Cardiac muscle cell (in vitro differentiated cells and primary cell): ENCODE measurements at places on chromosomes 13 and 19. TPM values are rescaled to one million over a fixed set of nuclear protein-coding genes. Genes with fewer than 3 reads are reported as not detected.

DNA sequence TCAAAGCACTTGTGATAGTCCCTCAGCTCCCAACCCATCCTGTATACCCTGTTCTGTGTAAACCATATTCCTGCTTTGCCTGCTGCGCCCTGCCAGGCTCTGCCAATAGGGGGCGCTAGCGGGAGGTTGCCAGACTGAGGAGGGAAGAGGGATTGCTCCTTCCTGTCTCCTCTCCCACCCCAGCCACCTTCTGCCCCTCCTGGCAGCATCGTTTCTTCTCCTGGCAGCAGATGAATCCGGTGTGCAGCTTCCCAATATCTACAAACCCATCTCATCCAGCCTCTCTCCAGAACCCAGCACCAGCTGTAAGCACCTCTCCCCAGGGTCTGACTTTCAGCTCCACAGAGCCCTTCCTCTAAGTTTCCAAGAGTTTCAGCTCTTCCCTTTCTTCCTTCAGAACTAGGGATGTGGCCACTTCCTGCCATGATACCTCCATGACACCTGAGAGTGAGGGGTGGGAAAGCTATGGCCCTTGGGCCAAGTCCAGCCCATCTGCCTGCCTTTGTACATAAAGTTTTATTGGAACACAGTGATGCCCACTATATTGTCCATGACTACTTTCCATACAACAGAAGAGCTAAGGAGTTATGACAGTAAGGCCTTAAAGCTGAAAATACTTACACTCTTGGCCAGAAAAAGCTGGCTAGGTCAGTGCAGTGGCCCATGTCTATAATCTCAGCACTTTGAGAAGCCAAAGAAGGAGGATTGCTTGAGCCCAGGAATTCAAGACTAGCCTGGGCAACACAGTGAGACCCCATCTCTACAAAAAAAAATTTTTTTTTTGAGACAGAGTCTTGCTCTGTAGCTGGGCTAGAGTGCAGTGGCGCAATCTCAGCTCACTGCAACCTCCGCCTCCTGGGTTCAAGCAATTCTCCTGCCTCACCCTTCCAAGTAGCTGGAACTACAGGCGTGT is 34.5 kb upstream of the ATP1A3 start:
- DNase-seq, result no peak

DNA sequence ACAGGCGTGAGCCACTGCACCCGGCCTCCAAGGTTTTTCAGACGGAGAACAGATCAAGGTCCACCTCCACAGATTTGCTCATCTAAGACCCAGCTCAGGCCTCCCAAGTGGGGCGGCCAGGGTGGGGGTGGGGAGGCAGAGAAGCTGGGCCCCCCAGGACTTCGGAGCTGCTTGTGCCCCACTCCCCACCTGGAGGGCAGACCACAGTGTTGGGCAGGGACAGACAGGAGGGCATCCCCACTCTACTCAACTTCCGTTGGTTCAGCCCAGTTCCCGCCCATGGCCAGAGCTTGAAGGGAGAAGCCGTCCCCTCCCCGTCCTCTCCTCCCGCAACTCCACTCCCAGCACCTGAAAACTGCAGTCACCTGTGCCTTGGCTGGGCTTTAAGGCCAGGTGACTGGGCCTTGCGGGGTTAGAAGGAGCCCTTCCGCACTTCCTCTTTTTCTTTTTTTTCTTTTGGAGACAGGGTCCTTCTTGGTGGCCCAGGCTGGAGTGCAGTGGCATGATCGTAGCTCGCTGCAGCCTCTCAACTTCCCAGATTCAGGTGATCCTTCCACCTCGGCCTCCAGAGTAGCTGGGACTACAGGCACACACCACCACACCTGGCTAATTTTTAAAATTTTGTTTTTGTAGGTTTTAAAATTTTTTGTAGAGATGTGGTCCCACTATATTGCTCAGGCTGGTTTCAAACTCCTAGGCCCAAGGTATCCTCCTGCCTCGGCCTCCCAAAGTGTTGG is 734 bp upstream of the LRRC8E start:
- no peak for DNase-seq

DNA sequence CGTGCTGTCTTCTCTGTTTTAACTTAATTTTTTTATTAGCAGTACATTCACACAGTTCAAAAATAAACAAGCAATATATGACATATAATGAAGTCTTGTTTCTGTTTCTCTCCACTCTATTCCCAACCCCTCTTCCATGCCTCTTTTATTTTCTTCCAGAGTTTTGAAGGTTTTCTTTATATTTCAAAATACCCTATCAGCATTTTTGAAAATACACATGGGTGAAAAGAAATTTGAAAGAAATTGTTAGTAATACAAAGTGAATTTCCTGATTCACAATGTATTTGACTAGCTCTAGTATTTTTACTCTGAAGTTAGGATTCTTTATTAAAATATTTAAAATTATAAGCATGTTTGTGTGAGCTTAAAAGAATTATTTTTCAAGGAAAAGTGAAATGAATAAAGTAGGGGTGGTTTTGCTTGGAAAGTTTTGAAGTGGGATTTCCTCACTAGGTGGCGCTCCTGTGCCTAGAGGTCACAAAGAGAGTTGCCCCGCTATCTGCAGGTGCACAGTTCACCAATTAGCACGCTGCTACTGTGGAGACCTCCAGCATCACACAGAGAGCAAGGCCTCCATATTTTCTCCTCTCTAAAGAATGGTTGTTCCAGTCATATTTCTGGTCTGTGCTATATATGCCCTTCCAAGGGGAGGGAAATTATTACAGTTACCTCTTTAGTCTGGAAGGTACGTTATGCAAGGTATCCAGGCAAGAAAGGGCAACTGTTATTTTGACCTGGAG is 37.6 kb downstream of the SOX21 start:
- peak; percentile 58 for DNase-seq

DNA sequence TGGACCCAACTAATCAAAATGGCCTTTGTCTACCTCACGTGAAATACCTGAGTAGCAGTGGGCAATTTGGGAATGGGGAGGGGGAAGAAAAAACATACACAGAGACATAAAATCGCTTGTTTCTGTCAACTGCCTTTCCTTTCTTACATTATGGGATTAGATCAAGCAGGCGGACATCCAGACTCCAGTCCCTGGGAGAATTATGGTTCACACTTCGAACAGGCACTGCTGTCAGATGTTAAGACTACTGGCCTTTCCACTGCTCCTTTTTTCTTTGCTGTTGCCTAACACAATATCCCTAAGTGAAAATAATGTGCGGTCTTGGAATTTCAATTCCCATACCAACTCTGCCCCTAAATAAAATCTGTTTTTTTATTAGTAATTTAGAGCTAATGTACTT is 1719.7 kb upstream of the SLC10A2 start:
- DNase-seq, result no peak

DNA sequence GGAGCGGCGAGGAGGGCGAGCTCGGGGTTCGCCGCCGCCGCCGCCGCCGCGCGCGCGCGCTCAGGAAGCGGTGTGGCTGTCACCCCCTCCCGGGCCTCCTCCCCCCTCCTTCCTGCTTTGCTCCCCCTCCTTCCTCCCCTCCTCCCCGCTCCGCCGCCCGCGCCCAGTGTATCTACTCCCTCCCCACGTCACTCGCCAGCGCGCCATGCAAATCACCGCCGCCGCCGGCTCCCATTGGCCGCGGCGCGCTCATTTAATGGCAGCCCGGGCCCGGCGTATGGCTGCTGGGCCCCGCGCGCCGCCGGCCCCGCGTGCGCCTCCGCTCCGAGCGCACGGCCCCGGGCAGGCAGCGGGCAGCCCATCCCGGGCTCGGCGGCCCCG is 335 bp upstream of the SOX1 start:
- peak; percentile 58 for DNase-seq

- DNase-seq, result peak; percentile 50
Observed at GRCh38 chr19:52735734-52736133, 890 bp upstream of the ZNF611 start.

EBPL gene
- total RNA-seq, result 79.8 and 104 TPM in 2 replicates

MBD3L3 gene
- total RNA-seq, result not detected in 2 replicates

DNA sequence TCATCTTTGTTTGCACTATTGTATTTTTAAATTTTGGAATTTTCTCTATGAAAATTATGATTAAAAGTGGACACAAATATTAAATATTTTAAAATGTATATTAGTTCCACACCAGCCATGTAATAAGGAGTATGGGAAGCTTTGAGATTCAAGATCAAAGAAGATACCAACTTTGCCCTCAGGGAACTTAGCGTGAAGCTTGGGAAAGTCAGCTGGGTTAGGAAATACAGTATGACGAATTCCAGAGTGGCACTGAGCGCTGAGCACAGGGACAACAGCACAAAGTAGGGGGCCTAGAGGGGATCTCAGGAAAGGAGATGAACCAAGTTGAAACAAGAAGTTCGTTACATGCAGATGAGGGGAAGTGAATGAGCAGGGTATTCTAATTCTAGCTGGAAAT is 76.9 kb upstream of the SHISA2 start:
- DNase-seq, result no peak

CCDC61 gene
- 4.9 and 8.8 TPM in 2 replicates for total RNA-seq

- peak; percentile 82 for DNase-seq
Observed at GRCh38 chr13:114222461-114222968, 12.2 kb upstream of the CDC16 start.

GRCh38 chr13:77034881-77035280 is 7.9 kb upstream of the FBXL3 start:
- no peak for DNase-seq

DNA sequence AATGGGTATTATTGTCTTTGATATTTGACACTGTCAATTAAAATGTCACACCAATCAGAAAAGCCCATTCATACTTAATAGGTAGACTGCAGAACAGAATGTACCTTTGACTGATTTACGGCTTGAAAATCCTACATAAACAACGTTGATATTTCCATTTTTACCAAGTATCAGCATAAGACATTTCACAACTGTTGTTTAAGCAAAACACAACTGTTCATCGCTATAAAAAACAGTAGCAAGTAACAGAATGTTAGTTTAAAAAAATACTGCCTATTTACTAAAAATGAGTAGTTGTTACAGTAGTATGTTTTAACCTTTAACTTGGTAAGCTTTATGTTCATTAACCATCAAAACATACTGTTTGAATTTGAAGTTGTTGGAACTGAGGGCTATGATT is 1096.6 kb downstream of the PCDH17 start:
- no peak for DNase-seq

- DNase-seq, result no peak
Observed at GRCh38 chr19:33947265-33947964, 150.7 kb downstream of the KCTD15 start.

DPY19L3 gene
- total RNA-seq, result 39.2 and 64.3 TPM in 2 replicates

- peak; percentile 32 for DNase-seq
Observed at GRCh38 chr13:26423629-26424028, 133.9 kb upstream of the WASF3 start.

GRCh38 chr19:30690935-30691818 is 319.0 kb downstream of the ZNF536 start:
- DNase-seq, result no peak

SULT2A1 gene
- not detected in 2 replicates for total RNA-seq

DNA sequence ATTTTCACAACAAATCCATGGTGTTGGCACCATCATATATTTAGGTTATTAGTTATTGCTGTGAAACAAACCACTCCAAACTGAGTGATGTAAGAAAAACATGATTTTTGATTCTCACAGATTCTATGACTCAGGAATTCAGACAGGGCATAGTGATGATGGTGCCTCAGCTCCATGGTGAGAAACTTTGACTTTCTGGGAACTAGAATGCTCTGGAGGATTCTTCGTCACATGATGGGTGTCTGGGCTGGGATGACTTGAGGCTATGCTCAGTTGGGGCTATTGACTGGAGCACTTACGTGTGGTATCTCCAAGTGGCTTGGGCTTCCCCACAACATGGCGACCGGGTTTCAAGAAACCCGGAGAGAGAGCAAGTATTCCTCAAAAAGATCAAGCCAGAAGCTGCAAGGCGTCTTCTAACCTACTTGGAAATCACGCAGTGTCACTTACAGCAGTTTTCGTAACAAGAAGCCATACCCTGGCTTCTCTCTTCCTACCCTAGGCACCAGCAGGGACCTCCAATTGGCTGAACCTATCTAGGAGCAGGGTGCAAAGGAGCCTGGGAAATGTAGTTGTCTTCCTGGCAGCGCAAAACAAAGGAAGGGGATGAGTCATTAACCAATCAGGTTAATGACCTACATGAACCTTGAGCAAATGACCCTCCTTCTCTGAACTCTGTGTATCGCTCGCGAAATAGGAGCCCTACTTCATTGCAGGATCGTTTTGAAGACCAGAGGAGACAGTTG is 22.4 kb downstream of the VAV1 start:
- DNase-seq, result no peak

DNA sequence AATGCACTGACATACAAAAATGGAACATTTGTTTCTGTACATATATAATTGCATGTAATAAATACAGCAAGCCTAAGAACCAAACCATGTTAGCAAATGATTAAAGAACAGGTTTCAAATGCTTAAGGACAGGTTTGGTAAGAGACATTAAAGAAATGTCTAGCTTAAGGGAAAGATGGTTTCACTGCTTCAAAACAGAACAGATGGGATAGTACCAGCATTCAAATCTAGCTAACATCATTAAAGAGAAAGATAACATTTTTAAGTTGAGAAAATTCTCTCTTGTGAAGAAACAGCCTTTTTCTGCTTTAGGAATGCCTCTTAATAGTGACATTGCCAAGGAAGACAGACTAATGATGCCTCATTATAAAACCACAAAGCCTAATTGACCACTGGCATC is 52.5 kb upstream of the DOCK9 start:
- no peak for DNase-seq

GRCh38 chr19:3679581-3679980 is 20.7 kb downstream of the PIP5K1C start:
- DNase-seq, result no peak

ELAVL3 gene
- total RNA-seq, result 0.09 and 0.18 TPM in 2 replicates

DNA sequence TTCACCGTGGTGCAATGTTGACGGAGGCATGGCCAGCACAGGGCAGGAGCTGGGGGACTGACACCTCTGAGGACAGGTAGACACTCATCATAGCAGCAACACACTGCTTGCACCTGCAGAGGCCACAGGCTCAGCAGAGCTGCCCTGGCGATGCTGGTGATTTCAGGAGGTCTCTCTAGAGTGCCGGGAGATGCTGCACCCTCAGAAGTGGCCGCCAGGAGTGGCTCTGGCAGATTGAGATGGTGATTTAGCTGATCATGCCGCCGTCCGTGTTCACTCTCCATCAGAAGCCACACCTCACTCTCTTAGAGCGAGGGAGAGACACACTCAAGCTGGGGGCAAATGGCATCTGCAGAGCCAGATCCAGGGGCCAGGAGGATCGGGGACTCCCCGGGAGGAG is 244.6 kb upstream of the SGCG start:
- DNase-seq, result no peak
